GM06990 (cell line): ENCODE measurements at places on chromosomes 16 and 17.

DNA sequence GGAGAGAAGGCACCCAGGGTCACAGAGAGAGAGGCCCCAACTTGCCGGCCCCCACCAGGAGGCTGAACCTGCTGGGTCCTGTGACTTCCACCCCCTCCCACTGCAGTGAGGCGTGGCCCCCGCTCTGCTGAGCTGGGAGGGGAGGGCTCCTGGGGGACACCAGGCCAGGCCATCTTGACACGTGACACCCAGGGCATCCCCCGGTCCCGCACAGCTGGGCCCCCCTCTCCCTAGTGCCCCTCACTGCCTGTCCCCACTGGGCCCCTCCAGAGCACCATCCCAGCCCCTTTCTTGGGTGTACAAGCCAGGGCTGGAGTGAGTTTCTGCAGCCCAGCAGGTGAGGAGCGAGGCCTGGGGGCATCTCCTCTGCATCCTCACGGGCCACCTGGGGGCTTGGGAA is 12.4 kb downstream of the UBALD1 start:
- DNase-seq: no peak

- no peak for DNase-seq
These were observed 390 bp downstream of the MLLT6 start for GRCh38 chr17:38705523-38705802.

DNA sequence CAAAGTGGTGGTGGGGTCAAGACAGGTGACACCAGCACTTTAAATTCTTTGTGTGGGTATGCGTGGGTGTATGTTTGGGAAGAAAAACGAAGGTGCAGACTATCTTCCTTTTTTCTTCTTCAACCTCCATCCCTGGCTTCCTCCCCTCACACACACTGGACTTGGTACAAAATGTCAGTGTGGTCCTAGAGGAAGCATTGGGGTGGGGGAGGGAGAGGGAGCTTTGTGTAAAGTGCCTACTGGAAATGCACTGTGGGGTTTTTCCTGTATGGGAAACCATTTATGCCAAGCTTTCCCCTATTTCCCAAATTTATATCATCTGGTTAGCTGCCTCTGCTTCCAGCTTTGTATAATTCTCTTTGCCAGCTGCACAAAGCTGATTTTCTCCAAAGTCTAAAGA is 44.4 kb downstream of the SLFN12L start:
- DNase-seq: no peak

GRCh38 chr17:34665150-34665806 is 85.9 kb downstream of the TMEM132E start:
- DNase-seq: no peak
